ENCODE measurements at places on chromosomes 4 and X.

DNA sequence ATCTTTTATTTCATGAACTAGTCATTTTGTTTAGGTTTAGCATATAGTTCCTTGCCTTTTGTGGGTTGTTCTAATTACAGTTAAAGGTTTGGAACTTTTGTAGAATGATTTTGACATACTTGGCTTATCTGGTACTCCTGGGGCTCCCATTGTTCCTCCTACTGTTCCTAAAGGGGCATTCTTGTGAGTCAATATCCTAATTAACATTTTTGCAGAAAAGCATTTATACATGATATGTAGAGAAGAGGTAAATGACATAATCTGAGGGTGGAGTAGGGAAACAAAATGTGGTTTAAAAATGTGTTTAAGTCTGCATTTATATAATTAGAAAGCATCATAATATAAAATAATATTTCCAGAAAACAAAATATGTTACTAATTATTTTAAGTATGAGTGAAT, 529.2 kb downstream of the FAT4 start:
- no peak for DNase-seq

DNA sequence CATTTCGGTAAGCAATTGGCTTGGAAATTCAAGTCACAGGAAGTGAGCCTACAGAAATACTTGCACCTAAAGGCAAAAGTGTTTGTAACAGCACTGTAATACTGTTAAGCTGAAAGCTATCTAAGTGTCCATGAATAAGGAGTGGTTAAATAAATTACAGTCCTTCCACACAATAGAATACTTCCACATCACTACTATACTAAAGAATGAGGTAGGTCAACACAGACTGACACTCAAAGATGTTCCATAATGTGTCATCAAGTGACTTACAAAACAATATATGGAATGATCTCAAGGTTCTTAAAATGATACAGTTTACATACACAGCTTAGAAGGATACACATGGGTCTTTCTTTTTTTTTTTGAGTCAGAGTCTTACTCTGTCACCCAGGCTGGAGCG, 27.0 kb downstream of the SLC10A6 start:
- no peak for DNase-seq

DNA sequence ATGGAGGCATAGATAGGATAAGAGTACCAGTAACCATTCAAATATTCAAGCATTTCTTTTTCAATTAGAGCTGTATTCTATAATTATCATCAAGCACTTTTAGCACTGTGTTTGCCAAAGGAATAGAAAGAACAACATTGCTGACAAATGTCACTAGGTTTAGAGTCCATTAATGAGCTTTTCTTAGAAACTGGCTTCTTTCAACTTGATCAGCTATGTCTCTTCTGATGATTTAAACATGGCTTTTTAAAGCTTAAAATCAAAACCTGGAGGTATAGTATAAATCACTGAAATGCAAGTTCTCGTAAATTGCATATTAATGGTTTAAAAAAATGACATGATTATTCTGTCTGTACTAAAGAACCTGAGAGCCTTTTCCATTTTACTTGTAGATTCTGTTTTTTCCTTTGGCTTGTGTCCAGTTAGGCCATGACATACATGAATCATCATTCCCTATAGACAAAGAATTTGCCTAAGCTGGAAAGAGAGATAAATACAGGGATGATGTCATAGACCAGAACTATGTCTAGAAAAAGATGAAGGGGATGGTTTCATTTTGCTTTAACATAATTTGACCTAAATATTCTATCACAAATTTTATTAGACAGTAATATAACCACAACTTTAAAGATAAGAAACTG, 340.1 kb upstream of the CTSO start:
- DNase-seq = no peak

GRCh38 chr4:154492288-154492687, 689 bp upstream of the DCHS2 start:
- no peak for DNase-seq

- DNase-seq = no peak
Observed at GRCh38 chrX:21907260-21907659, 33.2 kb upstream of the SMS start.

GRCh38 chrX:10243106-10243505, 86.3 kb downstream of the CLCN4 start:
- no peak for DNase-seq

DNA sequence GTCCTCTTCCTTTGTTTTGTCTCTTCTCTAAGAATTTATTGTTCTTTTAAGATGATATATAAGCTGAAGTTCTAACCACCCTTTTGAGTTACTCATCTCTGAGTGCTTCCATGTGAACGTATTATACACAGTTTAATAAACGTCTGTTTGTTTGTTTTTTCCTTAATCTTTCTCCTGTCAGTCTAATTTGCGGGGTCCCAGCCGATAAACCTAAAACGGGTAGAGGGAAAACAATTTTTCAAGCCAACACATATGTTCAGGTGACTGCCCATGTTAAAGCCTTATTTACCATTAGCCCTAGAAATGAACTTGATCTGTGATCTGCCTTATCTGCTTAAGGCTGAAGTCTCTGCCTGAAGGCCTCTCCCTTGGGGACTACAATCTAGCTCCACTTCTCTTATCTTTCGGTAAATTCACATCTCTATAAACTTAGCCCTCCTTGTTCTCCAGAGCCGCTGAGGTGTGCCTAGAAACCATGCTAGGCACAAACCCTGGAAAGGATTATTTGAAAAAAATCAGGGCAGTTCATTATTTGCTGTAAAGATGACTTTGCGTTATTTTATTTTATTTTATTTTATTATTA, 158.8 kb downstream of the CAMK2D start:
- no peak for DNase-seq

GRCh38 chr4:176758731-176759130, 34.0 kb downstream of the VEGFC start:
- DNase-seq = no peak

DNA sequence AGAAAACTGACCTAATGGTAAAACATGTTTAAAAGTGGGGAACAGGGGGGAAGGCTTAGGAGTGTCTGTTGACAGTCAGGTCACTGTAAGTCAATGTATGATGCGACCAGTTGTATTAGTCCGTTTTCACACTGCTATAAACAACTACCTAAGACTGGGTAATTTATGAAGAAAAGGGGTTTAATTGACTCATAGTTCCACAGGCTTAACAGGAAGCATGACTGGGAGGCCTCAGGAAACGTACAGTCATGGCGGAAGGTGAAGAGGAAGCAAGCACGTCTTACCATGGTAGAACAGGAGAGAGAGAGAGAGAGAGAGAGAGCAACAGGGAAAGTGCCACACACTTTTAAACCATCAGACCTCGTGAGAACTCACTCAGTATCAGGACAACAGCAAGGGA, 13.0 kb upstream of the PLAC1 start:
- DNase-seq = no peak

DNA sequence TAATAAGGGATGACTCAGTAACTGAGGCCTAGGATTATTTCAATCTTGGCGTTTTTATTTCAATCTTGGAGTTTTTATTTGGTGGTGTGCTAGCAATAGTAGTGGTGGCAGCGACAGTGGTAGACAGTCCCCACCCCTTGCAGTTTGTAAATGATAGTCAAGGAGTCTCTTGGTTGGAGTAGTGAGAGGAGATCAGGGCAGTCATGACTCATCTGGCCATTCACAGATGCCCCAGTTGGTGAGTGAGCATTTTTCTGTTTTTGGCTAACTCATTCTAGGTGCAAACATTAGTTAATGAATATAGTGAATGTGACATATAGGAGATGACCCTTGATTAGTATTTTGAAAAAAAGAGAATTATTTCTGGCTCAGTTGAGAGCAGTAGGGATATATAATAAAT, 93.5 kb upstream of the ADAD1 start:
- DNase-seq = no peak

GRCh38 chr4:65600656-65601055, 69.6 kb downstream of the EPHA5 start:
- no peak for DNase-seq

DNA sequence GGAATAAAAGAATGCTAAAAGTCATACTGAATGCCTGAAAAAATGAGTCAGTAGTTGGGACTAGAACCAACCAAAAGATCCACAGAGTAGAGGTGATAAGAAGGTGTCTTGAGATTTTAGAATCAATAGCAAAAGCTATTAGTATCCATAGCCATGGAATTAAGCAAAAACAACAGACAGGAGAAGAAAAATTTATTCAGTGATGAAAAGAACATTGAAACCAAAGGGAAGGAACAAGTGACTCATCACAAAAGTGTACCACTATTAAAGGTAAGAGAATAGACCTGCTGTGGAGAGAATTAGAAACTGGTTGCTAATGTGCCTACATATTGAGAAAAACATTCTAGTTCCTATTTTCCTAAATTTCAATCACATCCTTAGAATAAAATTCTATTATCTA, 182.0 kb upstream of the NEIL3 start:
- no peak for DNase-seq

DNA sequence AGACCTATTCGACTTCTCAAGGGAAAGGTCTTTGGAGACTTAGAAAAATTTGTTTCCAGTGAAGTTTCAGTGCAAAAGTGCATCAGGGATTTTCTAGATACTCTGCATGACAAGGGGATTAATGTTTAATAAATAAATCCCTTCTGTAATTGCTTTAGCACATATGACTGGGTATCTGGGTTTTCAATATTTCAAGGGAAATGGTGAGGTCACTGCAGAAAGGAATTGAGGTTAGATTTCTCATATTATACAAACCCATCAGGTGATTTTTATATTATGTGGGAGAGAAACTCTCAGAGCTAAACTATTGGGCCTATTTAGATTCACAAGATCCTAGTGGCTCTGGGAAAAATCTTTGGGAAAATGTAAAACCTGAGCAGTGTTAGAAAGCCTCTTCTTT, 48.3 kb upstream of the SLC4A4 start:
- DNase-seq = no peak

DNA sequence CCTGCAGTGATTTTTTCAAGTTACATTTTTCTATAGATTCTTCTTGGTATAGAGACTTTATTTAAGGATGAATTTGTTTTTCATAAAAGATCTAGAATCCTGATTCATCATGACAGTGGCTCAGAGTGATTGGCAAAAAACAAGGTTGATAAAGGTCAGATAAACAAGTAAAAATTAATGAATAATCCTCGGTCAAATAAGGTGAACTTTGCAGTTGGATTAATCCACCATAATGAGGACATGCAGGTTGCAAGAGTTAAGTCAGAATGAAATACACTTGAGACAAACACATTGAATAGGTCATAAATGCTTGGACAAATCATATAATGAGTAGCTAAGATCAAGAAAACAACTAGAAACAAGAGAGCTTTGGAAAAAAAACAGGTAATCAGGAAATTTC, 22.9 kb upstream of the UGT2B7 start:
- no peak for DNase-seq

DNA sequence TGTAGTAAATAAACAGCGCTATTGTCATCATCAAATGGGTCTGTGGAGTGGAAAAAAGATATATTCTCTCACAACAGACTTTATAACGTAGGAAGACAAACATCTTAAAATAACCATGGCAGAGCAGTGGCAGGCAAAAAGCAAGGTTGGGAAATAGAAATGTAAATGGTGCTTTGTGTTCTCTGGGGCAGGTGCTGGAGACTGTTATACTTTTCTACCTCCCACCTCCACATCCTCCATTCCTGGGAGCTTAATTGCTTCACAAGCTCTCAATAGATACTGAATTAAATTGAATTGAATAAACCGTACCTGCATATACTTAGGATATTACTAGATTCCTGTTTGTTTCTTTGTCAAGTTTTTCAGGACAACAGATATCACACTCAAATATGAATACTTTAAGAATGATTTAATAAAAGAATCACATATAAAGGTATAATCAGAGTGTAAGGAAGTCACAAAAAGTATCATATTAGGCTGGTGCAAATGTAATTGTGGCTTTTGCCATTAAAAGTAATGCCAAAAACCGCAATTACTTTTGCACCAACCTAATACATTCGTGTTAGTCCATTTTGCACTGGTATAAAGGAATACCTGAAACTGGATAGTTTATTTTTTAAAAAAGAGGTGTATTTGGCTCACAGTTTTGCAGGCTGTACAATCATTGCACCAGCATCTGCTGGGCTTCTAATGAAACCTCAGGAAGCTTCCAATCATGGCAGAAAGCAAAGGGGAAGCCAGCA, 367.3 kb downstream of the GRIA2 start:
- DNase-seq = no peak

DNA sequence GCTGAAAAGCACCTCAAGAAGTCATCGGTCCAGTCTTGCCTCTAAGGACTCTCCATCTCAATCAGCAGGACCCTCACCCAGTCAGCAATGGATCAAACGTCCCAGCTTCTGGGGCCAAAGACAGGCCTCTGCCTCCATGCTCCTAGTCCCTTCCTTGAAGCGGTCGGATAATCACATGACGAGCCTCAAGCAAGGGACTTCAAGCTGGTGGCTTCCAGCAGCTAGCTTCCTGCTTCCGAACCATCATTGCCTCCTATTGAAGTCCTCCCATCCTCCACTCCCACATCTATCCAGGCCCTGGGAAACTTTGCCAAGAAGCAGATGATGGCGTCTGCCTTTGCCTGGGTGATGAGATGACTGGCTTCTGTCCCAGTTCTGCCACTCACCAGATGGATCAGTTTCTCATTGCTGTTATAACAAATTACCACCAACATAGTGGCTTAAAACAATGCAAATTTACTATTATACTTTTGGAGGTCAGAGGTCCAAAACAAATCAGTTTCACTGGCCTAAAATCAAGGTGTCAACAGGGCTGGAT, 135.2 kb upstream of the MAMLD1 start:
- no peak for DNase-seq

- no peak for DNase-seq
Observed at GRCh38 chrX:137342969-137343368, 223.0 kb upstream of the ZIC3 start.

DNA sequence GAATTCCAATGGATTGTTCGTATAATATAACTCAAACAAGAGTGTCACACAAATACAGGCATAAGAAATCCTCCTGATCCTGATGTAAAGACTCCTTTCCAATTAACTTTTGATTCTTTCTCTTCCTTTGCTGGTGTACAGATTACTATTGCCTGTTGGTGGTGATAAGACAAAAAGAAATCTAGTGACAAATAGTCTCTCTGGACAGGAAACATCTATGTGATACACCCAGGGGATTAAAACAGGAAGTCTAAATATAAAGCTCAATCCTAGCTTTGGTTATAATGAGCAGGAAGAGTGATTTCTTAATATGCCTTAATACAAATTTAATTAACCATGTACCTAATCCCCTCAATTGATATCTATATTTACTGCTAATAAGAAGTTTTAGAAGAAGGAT, 45.1 kb downstream of the ARHGEF6 start:
- DNase-seq = no peak

DNA sequence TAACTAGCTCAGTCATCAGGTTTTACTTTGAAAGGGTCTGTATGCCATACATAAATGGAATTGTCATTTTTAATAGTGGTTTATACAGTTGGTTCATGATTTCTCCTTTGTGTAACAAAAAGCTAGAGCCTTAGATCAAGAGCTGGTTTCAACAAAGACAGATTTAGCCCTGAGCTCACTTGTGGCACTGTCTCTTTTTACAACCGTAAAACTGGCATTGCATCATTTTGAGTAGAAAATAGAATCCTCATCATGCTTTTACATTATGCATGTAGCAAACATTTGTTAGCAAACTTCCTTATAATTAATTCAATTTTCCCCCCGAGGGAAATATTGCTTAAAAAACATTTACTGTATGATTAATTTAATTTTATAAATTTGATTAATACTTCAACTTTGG, 1871.5 kb downstream of the ARAP2 start:
- DNase-seq = no peak

GRCh38 chr4:63618883-63619718, 790.1 kb downstream of the TECRL start:
- no peak for DNase-seq

GRCh38 chr4:85861064-85861765, 386.3 kb downstream of the ARHGAP24 start:
- DNase-seq = no peak

- DNase-seq = no peak
Observed at GRCh38 chr4:113874480-113874879, 105.0 kb downstream of the ARSJ start.
